ENCODE measurements at places on chromosomes 12 and 14.

- no peak for DNase-seq
These were observed 123.6 kb upstream of the SLC16A7 start for GRCh38 chr12:59472273-59472672.

- DNase-seq = no peak
These were observed 17.3 kb downstream of the KLRB1 start for GRCh38 chr12:9590441-9590840.

DNA sequence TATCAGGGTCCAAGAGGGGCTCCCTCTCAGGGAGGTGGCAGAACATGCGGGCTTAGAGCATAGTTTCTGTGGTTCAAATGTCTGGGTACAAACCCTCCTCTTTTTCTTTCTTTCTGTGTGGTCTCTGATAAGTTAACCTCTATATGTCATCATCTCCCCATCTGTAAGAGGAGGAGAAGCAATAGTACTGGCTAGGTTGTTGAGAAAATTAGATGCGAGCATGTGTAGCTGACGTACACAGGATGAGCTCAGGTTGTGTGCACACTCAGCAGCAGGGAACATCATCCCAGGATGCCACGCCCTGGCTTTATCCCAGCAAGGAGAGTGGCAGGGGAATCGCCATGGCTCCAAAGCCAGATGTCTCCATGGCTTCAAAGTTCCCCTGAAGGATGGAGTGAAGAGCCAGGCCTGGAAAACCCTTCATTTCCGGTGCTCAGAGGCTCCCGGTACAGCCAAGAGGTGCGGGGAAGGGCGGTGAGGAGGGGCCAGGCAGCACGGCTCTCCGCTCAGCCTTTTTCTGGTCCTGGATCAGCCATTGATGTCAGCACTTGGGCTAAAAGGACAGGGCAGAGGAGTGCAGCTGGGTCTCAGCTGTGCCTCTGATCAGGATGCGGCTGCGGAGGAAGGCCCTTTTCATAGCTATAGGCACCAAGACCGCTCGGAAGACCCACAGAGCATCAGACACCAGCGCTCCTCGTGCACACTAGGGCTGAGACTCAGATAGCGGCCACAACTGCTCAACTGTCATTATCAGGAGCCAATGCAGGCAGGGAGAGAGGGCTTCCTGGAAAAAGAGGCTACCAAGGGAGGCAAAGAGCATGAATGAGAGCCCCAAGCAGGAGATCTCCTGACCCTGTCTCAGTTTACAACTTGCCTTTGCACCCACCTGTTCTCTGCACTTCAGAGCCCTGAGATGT lies 41.5 kb downstream of the ARL6IP4 start:
- DNase-seq = no peak

GRCh38 chr12:12379831-12380730 lies 23.2 kb downstream of the BORCS5 start:
- no peak for DNase-seq

DNA sequence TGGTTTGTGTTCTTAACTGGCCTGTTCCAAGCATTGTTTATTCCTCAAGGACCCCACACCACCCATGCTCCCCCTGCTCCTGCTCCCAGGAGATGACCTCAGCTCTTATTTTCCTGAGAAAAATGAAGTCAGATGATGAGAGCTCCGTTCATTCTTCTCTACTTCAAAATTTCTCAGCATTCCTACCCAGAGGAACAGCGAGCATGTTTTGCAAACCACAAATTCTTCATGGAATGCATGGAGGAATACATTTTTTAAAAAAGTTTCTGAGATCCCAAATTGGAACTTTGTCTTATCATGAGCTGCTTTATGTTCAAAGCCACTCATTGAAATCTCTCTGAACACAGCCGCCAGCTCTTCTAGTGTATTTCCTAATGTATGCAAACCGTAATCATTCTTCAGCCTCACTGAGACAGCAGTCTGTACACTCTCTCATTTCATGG lies 44.9 kb downstream of the SYNE2 start:
- no peak for DNase-seq

DNA sequence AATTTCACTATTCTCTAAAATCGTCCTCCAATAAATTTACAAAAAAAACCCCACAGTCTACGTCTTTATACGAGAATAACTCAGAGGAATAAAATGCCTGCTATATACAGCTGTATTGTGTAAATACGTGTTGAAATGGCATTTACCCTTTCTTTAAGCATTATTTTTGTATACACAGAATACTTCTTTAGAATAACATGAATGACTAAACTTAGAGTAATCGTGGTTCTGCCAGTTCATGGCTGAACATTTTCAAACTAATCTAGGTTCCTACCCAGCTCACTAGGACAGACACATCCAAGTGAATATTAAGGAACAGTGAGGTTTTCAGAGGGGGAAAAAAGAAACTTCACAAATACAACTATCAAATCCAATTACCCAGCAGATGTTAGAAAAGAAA lies 24.6 kb downstream of the DICER1 start:
- DNase-seq = no peak

GRCh38 chr12:112684742-112685141 lies 106.8 kb upstream of the RPH3A start:
- DNase-seq = no peak

DNA sequence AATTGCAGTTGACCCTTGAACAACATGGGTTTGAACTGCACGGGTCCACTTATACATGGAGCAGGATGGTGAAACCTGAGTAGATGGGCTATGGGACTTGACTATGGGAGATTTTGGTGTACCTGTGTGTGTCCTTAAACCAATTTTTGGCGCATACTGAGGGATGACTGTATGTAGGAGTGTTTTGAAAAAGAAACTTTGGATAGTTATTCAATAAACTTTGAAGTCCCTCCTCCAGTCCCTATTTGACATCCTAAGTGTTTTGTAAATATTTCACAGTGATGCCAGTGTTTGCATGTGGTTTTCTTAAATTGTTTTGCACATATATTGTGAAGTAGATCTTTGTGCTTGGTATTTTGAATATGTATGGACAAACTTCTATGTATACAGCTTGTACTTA lies 12.4 kb downstream of the KTN1 start:
- DNase-seq = no peak

DNA sequence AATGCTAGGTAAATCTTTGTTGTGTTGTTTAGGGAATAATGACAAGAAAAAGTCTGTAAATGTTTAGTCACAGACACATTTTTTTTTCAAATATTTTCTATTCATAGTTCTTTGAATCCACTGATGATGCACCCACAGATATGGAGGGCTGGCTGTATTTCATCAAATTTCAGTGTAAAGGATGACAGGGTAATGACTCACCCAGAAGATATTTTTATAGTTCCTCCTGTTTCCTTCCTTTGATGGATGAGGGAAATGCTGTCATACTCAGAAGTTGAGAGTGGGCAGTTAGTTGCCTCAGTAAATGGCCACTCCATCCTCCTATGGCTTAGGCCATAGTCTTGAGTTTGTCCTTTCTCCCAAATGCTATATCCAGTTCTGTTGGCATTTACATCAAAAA lies 76.9 kb upstream of the REP15 start:
- peak; percentile 84 for DNase-seq

DNA sequence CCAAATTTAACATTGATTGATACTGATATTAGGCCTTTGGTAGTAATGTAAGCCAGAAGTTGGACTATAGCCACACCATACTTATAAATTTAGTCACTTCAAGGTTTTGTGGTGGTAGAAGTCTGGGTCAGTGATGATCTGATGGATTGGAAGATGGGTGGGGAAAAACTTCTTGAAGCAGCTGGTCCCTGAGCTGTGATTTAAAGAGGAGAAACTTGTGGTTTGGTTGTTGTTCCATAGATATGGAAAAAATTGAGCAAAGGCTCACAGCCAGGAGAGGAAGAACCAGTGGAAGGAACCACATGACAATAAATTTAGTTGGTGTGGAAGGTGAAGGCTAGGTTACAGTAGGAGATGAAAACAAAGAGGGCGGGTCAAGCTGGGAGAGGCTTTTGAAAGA lies 26.1 kb downstream of the PTHLH start:
- DNase-seq = no peak

DNA sequence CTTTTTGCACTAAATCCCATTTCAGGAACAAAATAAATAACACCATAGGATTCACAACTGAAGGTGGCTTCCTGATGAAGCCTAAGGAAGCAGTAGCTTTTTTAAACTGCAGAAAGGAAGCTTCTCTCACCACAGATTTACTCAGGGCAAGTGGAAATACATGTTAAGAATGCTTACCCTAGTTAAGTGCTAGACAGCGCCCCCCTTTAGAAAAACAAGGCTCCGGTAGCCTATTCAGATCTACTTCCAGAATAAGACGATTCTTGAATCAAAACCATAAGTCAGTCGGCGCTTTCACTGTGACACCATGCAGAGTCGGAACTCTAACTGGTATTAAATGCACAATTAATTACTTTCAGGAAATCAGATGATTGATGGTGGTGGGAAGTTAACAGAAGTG lies 41.9 kb downstream of the E2F7 start:
- DNase-seq = no peak

DNA sequence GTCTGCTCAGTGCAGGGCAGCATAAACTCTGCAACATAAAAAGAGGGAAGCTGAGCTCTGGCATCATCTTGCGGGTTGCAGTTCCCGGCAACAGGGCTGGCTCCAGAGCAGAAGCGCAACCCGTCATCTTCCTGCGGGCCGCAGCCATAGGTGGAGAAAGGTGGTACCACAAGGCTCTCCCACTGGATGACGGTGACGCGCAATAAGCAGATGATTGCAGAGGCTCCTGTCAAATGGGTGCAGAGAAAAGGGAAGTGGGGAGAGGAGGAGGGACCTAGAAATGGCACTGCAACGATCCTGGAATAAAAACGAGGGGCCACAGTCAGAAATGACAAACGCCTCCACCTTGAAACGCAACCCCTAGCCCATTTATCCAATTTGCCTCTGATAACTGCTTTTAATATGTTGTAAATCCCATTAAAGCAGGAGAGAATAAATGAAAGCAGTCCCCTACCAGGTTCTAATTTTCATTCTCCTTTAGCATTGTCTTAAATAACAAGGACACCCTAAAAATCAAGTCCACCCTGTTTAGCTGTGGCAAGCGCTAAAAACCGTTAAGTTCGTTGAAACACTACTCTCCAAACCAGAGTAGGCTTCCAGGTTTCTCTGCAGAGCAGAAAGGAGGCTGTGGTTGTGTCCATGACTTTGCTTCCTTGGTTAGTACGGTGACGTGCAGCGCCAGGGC lies 30.9 kb upstream of the TUBA1C start:
- no peak for DNase-seq

DNA sequence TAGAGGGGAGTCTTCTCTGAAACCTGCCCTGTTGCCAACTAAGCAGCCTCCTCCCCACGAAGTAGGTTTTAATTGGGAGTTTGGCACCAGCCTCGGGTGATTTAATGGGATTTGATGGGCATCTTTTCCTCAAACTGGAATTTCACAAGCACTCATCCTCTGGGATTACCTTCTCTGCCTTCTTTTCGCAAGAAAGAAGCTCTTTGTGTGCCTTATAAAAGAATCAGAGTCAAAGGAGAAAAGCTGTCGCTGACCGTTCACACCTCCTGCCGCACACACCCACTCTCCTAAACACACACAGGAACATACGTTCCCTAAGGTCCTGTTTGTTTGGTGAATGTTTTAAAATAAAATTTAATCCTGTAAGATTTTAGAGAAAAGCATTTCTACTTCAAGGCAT lies 84.0 kb downstream of the PRMT8 start:
- DNase-seq = no peak

DNA sequence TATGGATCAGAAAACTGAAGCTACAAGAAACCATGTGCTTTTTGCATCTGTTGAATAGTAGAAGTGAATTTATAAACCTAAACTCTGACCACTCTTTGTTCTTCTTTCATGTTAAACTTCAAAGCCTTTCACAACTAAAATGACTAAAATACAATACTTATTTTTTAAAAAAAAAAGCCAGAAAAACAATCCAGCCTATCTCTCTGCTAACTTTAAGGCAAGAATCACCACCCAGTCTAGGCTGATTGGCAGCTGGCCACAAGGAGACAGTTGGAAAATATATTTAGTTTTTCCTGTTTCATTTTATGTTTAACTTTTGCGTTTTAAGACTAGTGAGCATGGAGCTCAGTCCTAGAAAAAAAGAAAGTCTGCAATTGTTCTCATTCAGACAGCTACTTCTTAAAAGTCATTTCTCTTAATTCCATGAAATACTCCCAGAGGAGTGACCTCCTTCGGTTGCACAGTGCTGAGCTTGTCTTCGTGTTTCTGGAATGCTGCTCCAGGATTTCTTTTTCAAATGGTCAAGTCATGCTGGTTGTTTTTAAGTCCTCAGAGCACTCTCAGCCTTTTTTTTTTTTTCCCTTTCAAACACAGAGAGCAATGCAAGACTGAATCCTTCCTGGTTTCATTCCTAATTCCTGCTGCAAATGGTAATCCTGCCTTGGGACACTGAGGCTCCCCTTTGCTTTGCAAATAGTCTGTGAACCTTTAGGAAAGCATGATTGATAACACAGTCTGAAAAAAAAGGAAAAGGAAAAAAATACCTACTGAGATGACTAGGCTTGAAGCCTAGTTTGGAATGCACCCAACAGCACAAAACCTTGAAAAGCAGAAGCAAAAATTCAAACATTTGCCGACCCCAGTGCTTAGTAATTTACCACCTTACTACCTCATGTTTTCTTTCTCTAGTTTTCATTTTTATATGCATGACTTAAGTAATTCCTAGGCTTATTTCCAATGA lies 233.3 kb upstream of the DAAM1 start:
- no peak for DNase-seq

DNA sequence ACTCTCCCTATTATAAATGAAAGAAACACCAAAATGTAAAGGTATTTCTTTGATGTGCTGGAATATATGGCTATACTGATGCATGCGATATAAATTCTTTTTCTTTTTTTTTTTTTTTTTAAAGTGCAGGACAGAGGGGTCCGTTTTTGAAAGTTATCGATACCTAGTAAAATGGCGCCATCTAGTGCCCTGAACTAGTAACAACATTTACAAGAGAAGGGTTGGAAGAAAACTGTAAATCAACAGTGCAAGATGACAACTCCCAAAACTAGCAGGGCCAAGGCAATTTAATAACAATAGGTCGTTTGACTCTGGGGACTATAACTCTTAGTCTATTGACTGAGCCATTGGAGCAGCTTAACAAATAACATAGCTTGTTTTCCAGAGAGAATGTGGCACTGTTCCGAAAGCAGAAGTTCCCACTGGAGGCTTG lies 137.7 kb downstream of the SPTSSA start:
- DNase-seq = peak; percentile 64

DNA sequence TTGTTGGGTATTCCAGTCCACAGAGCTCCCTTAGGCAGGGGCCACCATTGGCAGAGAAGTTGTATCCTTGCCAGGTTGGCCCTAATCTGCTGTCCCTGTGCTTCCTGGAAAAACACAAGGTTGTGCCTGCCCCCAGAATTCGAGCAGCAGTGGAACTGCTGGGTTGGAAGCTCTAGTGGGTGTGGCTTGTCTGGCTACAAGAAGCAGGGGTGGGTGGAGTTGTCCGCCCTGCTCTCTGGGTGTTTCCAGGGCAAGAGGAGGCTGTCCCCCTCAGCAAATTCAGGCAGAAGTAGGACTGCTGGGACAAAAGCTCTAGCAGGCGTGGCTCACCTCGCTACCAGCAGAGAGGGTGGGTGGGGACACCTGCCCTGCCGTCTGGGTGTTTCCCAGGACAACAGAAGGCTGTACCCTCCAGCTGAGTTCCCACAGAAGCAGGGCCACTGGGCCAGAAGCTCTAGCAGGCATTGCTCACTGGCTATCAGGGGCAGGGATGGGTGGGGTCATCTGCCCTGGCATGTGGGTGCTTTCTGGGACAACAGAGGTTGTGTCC lies 72.8 kb upstream of the NPAS3 start:
- DNase-seq = no peak

- DNase-seq = no peak
These were observed 660 bp upstream of the HCFC2 start for GRCh38 chr12:104063712-104064030.

Measured in foreskin fibroblast (primary cell).